ENCODE measurements at places on chromosomes 2 and 18.

- no peak for DNase-seq
Observed at GRCh38 chr2:151357359-151357758, at the start of gene TNFAIP6. Gene TNFAIP6, plus strand, starts transcription at chr2:151357592. Its CDS starts 75 bp downstream, at chr2:151357667.

GRCh38 chr2:8984855-8985254 lies 18.6 kb downstream of the MBOAT2 start:
- no peak for DNase-seq

- DNase-seq = no peak
Observed at GRCh38 chr18:12336887-12337286, 28.8 kb downstream of the TUBB6 start.

- no peak for DNase-seq
Observed at GRCh38 chr2:205115511-205115910, 566.8 kb upstream of the NRP2 start.

GRCh38 chr2:188456114-188456909 lies 164.6 kb downstream of the GULP1 start:
- DNase-seq = no peak

DNA sequence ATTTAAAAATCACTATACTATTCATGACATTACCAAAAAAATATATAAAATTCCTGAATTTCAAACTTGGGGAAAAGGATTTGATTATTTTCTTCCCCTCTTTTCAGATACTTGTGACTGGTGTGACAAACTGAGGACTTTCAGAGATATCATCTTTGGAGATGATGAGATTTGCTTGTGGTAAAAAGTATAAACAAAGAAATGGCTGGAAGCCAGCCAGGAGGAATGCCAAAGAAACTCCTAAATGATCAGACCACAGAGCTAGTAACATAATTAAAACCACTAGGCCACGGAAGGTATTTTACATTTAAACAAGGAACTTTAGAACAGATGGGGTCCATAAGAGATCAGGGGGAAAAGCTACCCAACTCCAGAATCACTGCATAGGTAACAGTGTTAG lies 58.7 kb downstream of the PIGN start:
- DNase-seq = no peak

GRCh38 chr2:43028188-43028587 lies 198.2 kb downstream of the ZFP36L2 start:
- no peak for DNase-seq

DNA sequence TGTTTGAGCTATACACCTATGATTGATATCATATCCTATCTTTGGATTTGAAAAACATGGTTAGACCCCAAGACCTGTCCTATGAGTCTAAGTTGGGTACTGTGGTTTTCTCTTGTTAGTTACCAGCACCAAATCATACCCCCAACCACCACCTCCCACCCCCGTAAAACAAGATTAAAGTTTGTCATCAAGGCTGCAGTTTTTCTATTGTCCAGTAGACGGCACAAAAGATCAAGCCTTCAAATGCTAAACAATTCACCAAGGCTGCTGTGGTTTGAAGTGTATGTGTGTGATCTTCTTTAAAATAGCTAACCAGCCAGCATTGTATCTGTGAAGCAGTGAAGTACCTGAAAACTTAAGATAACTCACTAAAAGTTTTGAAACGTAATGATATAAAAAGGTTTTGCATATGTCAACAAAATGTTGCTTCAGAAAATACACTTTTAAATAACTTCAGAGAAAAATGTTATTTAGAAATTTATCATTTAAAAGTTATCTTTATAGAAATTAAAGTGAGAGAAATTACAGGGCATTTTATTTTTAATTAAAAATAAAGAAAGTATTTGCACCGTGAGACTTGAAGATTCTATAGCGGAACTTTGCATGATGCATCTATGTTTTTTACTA lies 5.8 kb upstream of the MEIS1 start:
- DNase-seq = no peak

DNA sequence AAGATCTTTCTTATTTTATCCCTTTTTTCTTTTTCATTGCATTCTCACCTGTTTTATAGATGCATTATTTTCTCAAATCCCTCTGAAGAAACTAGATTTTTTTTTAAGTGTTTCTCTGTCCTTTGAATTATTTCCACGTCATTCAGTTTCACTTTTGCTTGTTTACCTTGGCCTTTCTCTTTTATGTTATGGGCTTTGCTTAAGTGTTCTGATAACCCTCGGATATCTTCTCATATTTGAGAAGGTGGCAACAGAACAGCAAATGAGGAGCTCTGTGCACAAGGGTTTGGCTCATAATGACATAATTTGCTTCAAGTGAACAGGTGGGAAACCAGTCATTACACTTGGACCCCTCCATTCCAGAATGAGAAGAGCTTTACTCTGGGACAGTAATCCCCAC lies 111.9 kb downstream of the C1D start:
- DNase-seq = no peak

GRCh38 chr18:62522178-62522503 lies 684 bp upstream of the ZCCHC2 start:
- DNase-seq = no peak

- peak; percentile 17 for DNase-seq
Observed at GRCh38 chr2:200509235-200509611, 645 bp downstream of the KCTD18 start.

- no peak for DNase-seq
Observed at GRCh38 chr2:232183279-232183678, 195.3 kb upstream of the ALPP start.

DNA sequence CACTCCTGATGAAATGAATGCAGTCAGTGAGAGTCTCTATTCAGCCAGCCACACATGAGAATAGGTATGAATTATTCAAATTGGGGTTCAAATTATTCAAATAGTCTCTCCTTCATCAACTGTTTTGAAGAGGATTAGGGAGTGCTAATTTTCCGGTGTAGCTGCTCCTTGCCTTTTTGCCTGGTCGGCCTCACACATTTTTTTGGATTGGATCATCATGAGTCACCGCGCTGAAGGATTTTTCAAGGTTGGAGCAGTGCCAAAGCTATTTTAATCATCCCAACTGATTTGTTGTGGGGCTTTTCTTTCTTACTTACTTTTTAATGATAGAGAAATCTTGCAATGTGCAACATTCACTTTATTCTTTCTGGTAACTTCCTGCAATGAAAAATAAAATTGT lies 2.4 kb upstream of the DTNA start:
- no peak for DNase-seq

DNA sequence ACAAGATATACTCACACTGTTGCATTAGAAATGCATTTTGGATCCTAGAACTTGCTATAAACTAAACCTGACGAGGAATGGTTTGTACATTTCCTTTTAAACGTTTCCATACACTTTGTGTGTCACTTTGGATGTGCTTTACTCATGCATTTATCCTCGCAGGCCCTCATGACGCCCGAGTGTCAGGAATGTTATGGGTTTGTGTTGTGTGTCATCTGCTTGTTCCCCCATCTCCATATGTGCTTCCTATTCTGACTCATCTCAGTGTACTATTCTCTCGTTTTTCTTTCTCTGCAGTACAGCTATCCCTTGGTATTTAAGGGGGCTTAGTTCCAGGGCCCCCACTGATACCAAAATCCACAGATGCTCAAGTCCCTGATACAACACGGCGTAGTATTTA lies 121.5 kb upstream of the RASGRP3 start:
- no peak for DNase-seq

DNA sequence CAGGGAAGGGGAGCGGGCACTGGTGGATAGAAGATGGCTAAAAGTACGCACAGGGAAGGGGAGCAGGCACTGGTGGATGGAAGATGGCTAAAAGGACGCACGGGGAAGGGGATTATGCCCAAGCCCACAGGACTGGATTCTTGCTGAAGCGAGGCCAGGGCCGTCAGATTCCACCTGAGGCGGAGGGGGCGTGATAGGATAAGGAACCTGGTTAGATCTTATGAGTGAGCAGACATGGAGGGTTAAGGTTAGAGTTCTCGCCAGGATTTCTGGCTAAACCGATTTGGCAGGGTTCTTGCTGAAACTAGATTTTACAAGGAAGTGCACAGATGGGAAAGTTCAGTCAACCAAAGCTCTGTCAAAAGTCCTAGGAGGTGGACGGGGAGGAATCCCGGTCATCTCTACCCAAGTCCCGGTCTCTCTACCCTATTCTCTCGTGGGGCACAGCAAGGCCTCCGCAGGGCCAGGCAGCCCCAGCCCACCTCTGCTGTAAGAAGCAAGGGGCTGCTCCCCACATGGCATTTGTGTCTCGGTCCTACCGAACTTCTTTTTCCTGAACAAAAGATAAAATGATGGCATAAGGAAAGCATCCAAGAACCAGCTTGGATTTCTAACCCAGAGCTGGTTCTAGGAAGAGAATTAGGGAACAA lies 140.8 kb downstream of the PTGR3 start:
- DNase-seq = no peak

- no peak for DNase-seq
Observed at GRCh38 chr2:47682216-47682749, 100.7 kb upstream of the MSH6 start.

GRCh38 chr2:50840341-50841124 lies 191.4 kb downstream of the NRXN1 start:
- DNase-seq = no peak

GRCh38 chr18:23235336-23235735 lies 100.1 kb downstream of the CABLES1 start:
- no peak for DNase-seq

GRCh38 chr2:74843899-74844298 lies 10.0 kb downstream of the HK2 start:
- DNase-seq = no peak

DNA sequence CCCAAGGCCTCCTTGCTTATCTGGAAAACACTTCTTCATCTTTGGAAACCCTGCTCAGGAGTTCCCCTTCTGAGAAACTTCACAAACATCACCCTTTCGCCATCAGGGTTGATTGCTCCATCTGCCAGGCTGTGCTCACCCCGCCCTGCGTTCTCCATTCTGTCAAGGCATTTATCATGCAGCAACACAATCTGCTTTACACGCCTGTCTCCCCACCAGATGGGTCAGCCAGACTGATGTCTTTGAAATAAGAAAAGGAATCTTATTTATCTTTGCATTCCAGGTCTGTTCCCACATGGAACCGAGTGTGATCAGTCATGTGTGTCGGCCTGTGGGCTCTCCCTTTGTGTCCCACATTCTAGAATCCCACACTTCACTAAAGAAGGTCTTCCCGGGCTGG lies 110.0 kb upstream of the ARL4C start:
- no peak for DNase-seq

DNA sequence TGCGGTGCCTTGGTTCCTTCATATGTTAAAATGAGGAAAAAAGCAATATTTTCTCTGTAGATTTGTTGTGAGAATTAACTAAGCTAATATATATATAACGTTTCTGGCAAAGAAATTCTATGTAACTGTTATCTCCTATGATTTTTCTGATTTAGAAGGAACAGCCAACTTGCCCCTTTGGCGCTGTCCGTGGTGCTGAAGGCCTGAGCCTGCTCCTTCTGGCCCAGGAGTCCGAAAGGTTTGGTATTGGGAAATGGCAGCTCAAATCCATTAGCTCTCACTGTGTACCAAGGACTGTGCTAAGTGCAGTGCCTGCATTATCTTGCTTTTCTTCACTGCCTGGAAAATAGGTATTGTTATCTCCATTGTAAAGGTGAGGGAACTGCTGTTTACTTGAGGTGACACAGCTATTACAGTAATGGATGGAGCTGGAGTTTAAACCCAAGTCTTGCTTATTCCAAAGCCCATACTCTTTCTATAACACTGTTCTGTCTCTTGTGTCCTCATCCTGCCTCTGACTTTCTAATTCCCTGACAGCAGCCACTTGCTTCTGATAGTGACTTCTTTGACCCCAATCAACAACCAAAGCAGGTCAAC lies 52.2 kb downstream of the C1QL2 start:
- DNase-seq = peak; percentile 46

- DNase-seq = no peak
Observed at GRCh38 chr18:75307530-75307929, 96.9 kb downstream of the TSHZ1 start.

DNA sequence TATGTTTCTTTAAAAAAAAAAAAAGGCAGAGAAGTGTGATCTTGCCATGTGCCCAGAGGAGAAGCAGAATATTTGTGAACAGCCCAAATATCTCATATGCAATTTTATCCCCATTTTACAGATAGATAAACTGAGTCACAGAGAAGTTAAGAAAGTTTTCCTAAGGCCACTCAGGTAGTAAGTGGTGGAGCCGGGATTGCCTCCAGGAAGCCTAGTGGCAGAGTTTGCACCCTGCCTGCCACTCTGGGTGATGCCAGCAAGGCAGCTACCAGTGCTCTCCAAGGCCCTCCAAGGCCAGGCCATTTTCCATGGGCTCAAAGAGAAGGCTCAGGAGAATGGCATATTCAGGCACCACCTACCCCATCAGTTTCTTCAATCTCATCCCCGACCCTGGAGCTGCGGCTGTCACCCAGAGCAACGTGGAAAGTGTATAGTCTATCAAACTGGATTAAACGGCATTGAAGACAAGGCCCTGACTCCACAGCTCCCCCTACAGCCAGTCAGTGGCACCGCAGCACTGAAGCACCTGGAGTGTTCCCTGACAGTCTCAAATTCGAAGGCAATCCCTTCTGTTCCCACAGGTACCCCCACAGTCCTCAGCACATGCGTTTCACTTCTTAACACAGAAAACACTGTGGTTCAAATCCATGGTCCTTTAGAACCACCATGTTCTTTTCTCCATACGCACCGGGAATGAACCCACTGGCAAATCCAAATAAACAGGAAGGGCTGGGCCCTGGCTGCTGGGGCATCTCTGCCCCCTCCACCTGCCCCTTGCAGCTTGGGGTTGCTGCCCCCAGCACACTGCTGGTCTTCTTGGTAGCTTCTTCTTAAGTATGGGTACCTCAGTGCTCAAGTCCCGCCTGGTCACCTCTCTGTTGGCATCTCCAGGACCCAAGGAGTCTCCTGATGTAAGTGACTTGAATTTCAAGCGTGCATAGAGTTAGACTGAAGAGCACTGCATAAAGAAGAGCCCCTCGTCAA lies 175.3 kb downstream of the INHBB start:
- peak; percentile 45 for DNase-seq

DNA sequence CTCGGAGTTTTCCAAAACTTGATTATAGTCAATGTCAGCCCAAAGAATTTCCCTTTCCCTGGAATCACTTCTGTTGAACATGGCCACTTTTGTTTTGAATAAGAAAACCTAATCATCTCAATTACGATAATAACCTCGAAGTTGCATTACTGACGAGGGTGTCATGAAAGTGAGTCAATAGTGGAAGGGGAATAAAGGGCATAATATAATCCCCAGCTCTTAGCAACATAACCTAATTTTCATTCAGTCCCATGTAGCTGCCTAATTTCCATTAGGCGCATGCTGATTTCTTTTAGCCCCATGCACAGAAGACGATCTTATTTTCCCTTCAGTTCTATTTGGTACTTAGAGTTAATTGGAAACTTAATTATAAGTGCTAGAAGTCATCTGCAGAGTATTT lies 51.1 kb upstream of the RAPH1 start:
- no peak for DNase-seq

GRCh38 chr2:178143481-178143880 lies 31.2 kb downstream of the RBM45 start:
- no peak for DNase-seq
